Aorta (tissue), 5 donors: ENCODE measurements at places on chromosomes 16 and 17. TPM values are rescaled to one million over a fixed set of nuclear protein-coding genes. Genes with fewer than 3 reads are reported as not detected.

The SLC5A10 gene
- polyA plus RNA-seq: not detected

The TMEM220 gene
- polyA plus RNA-seq: 8.1 TPM

The MFSD6L gene
- not detected for polyA plus RNA-seq

The KRT9 gene
- polyA plus RNA-seq: 0.18 TPM

The KCNG4 gene
- 0.03 TPM for polyA plus RNA-seq

The SLC9A5 gene
- polyA plus RNA-seq: 1.1 TPM

The SLC16A13 gene
- polyA plus RNA-seq: 1.0 TPM
